Thoracic aorta (tissue), 2 donors: ENCODE measurements at places on chromosomes 16 and 17.

- H3K36me3 ChIP-seq: peaks cover 3% of the 10 kb centered on the region
- peak overlapping the region; percentile 56 for H3K27ac ChIP-seq
- DNase-seq: no peak
- H3K4me1 ChIP-seq: peaks cover 52% of the 10 kb centered on the region
These were observed 526 bp downstream of the MRPS23 start for GRCh38 chr17:57849163-57849873.

GRCh38 chr17:1312261-1312870, 32.9 kb downstream of the TRARG1 start:
- H3K4me3 ChIP-seq: no peak overlapping the region
- H3K27me3 ChIP-seq: no peaks in the 10 kb centered on the region
- DNase-seq: no peak
- H3K36me3 ChIP-seq: no peaks in the 10 kb centered on the region

DNA sequence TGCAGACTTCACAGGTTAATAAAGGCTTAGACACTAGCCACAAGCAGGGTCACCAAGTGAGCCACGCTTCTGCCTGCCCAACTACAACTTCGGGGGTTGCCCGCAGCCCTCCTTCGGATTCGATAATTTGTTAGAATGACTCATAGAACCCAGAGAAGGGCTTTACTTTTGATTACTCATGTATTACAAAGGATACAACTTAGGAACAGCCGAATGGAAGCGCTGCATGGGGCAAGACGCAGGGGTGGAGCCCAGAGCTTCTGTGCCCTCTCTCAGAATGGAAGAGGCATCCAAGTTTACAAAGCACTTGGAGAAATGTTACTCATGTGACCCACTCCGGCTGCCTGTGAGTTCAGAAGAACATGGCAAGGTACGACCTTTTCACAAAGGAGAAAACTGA, 7.5 kb upstream of the CDH5 start:
- no peak overlapping the region for H3K27ac ChIP-seq
- DNase-seq: no peak
- no peaks in the 10 kb centered on the region for H3K27me3 ChIP-seq
- H3K4me3 ChIP-seq: no peak overlapping the region

GRCh38 chr16:69127966-69128510, 4.3 kb downstream of the CHTF8 start:
- no peak overlapping the region for H3K4me3 ChIP-seq
- no peaks in the 10 kb centered on the region for H3K27me3 ChIP-seq
- no peak overlapping the region for H3K27ac ChIP-seq
- DNase-seq: no peak
- no peaks in the 10 kb centered on the region for H3K36me3 ChIP-seq

DNA sequence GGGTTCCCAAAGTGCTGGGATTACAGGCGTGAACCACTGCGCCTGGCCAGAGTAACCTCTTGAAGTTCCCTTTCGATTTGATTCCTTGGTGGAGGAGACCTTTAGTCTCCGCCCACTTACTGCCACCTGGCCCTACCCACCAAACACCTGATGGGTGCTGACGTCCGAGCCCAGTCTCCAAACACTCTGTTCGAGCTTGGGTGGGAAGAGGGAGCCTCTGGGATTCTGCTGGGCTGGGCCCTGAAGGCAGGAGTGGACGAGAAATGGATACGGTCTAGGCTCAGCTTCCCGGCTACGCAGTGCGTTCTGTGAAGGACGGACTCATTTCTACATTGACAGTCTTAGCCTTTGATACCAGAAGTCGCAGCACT, 870 bp upstream of the ITGA3 start:
- H3K4me1 ChIP-seq: peaks cover 17% of the 10 kb centered on the region
- H3K27me3 ChIP-seq: no peaks in the 10 kb centered on the region
- DNase-seq: no peak
- peak overlapping the region; percentile 98 for H3K27ac ChIP-seq
- H3K36me3 ChIP-seq: no peaks in the 10 kb centered on the region

GRCh38 chr17:15247891-15248529, 17.1 kb downstream of the PMP22 start:
- DNase-seq: no peak
- H3K4me1 ChIP-seq: peaks cover 58% of the 10 kb centered on the region
- peaks cover 16% of the 10 kb centered on the region for H3K36me3 ChIP-seq
- H3K4me3 ChIP-seq: no peak overlapping the region
- no peaks in the 10 kb centered on the region for H3K27me3 ChIP-seq

DNA sequence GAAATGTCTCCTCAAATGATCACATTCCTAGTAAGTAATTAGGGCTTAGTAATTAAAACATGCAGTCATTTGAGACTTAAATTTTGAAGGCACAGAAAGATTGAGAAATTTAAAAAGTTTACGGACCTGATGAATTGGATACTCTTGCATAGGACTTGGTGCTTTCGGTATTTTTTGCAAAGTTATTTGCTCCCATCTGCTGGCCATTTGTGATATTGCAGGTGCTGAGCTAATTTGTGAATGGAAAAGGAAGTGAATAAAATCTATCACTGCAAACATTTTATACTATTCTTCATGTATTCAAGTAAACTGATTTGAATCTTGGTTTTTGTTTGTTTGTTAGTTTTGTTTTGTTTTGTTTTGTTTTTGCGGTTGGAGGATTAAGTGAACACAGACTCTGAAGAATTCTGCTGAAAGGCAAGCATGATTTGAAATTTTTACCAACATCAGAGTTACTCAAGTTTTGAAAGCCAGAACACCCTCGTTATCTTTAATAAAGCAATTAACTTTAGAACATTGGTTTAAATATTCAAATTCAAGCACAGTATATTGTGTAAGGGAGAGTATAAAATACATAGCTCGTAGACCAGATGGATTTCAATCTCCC, 689.5 kb upstream of the RBFOX1 start:
- DNase-seq: no peak
- H3K4me3 ChIP-seq: no peak overlapping the region
- H3K4me1 ChIP-seq: no peaks in the 10 kb centered on the region
